ENCODE measurements at places on chromosomes 6 and 20.

DNA sequence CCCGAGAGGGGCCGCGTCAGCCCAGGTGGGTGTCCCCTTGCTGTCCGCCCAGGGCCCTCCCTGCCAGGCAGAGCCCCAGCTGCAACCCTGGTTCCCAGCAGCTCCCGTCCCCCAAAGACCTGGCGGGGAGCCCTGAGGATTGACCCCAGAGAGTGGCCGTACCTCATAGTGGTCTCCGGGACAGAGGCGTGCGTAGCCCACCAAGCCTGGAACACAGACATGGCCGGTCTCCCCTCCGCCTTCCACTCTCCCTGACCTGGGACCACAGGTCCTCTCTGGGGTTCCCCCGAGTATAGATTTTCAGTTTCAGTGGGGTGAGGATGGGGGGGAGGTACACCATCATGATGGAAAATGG, 82.6 kb downstream of the RIPOR3 start:
- no peak for DNase-seq

DNA sequence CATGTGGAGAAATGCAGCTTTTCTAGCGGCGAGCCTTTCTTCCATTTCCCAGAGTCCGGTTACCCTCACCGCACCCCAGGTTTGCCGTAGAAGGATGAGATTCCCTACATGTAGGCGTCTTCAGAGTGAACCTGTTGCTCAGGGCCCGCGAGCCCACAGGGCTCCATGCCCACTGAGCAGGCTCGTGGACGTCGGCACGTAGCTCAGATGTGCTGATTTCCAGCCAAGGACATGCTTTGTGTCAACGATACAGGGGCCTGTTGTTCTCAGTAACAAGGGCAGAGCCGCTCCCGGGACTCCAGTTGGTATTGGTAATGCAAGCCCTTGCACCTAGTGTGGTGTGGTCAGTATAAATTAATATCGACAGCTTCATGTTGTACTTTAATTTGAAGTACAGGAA, 159.6 kb downstream of the MTHFD1L start:
- no peak for DNase-seq

- DNase-seq: no peak
These were observed 45.8 kb upstream of the DST start for GRCh38 chr6:56688521-56688920.

- DNase-seq: no peak
These were observed 39.0 kb upstream of the TBXT start for GRCh38 chr6:166206510-166207283.

DNA sequence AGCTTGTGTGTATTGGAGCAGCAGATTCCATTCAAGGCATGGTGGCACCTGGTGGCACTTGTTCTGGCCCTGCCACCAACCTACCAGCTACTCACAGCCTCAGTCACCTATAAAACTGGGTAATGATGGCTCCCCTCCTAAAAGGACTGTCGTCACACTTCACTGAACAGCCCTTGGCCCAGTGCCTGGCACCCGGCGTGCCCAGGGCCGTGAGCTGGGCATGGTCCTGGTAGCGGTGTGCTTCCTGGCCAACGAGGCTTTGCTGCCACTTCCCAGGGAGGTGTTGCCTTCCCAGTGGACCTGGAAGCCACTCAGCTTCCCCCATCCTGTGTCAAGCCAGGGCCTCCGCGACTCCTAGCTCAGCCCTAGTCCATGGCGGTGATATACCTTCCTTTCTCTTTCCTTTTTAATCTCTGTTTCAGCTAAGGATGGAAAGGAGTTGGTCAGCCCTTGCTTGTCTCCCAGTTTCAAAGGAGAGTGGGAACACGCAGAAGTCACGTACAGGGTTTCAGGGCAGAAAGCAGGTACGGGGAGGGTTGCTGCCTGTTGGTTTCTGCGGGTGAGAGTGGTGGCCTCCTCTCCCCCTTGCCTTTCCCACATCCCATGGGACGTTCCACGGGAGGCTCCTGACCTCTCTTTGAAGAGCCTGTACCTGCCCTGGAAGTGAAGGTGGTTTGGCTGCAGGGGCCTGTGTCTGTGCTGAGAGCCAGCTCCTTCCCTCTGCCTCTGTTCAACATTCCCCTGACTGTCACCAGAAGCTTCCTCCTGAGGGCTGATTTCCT, 25.5 kb downstream of the ENTPD6 start:
- DNase-seq: peak; percentile 61

DNA sequence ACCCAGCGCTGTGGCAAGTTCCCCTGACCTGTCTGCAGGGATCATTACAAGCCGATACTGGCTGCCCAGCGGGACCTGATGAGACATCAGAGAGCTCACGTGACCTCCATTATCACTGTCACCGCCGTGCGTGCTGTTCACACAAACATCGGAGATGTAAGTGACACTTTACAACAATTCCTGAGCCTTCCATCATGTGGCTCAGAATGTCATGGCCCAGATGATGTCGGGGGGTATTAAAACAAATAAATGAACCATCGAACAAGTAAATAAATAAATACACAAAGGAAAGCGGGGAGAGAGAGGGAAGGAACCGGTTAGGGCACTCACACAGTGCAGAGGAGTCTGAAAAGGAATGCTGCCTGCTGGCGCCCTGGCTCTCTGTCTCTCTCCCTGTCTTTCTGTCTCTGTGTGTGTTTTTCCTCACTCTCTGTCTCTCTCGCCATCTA, 195.1 kb downstream of the BMP7 start:
- no peak for DNase-seq

DNA sequence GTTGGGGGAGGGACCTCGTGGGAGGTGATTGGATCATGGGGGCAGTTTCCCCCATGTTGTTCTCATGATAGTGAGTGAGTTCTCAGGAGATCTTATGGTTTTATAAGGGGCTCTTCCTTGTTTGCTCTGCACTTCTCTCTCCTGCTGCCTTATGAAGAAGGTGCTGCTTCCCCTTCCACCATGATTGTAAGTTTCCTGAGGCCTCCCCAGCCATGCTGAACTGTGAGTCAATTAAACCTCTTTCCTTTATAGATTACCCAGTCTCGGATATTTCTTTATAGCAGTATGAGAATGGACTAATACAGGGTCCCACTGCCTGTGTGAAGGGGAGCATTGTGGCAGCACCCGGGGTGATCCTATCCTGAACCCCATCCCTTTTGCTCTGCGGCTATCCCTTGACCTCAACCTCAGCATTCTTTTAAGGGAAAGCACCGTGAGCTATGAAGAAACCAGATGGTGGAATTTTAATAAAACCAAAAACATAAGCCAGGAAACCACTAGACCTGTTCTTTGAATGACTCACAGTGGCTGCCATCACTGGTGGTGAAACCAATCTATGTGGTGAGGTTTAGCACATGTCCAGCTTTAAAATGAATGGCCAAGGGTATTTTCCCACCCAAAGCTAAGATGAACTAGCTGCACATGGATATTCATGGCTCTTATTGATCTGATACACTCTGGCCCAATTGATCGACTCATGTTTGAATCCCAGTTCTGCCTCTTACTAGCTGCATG, 62.2 kb downstream of the ZDHHC14 start:
- no peak for DNase-seq

DNA sequence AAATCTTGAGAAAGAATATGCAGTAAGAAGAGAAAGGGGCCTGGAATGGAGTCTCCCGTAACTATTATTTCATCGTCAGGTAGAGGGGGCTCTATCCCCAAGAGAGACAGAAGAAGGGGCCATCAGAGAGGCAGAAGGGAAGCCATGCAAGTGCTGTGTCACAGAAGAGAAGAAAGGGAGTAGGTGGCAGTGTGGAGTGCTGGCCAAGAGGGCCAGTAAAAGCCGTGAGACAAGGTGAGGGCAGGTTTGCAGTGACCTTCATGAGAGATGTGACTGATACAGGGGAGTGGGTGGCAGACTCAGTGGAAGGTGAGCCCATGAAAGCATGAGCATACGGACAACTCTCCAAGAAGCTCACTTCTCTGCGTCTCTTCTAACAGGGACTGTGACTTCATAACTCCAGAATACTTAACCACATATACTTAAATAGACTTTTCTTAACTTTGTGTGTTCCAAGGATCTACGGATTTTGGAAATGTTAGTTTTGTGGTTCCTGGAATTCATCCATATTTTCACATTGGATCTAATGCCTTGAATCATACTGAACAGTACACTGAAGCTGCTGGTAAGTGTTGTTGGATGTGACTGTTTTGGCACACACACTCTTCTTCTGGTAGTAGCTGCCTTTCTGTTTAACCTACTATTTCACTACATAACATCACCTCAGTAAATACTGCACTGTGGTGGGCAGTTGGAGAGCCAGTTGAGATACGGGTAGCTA, 15.6 kb downstream of the PM20D2 start:
- DNase-seq: no peak

DNA sequence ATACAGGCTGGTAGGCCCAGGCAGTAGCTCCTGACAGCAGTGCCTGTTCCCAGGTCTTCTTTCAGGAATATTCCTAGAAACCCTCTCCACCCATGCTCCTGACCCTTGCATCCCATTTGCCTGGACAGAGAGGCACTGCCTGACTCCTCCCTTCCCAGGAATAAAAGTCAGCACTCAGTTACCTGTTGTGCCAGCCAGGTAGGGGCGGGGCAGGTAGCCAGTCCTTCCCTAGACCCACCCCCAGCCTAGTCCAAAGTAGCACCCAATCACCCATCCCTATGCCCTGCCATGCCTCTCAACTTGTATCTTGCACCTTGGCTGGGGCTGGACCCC, 129.9 kb downstream of the MRPL14 start:
- DNase-seq: no peak

DNA sequence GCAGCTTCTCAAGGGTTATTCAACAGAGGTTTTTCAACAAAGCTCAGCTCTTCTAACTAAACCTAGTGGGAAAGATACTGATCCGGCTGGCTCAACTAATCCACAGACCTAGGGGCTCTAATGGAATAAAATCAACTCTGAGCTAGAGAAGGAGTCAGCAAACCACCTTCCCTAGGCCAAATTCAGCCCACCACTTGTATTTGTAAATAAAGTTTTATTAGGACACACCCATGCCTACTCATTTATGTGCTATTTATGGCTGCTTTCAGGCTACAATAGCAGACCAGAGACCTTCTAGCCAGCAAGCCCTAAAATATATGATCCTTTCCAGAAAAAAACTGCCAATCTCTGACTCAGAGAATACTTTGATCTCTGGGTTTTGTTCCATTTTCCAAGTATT, 6.0 kb upstream of the RAB22A start:
- no peak for DNase-seq

All from NCI-H2029 (cell line).